ENCODE measurements at places on chromosomes 2 and 18.

- no peak for DNase-seq
These were observed 138.8 kb downstream of the BCL11A start for GRCh38 chr2:60414495-60415138.

- no peak for DNase-seq
These were observed 52.1 kb downstream of the MTCL1 start for GRCh38 chr18:8757396-8757997.

DNA sequence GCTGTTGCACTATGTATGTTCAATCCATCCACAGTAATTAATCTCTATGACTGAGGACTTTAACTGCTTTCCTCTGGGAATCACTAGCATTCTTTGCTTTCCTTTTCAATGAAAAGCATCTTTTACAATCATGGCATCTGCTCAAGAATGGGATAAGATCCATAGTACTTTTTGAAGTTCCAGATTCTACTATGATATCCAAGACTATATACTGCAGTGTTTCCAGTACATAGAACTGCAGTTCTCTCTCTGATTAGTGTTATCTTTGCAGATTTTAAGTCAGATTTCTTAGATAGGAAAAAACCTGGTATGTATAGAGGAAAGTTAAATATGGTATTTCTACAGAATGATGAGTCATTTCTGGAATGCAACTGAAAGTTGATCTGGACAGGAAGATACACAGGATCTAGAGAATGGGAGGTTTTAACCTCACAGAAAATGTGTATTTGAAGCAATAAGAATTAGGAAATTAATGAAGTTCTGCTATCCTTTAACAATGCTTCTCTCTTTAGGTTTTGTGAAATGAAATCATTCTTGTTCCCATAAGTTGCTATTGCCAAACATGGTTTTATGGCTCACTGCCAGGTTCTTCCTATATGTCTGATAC, 670.7 kb downstream of the ERBB4 start:
- DNase-seq = no peak

DNA sequence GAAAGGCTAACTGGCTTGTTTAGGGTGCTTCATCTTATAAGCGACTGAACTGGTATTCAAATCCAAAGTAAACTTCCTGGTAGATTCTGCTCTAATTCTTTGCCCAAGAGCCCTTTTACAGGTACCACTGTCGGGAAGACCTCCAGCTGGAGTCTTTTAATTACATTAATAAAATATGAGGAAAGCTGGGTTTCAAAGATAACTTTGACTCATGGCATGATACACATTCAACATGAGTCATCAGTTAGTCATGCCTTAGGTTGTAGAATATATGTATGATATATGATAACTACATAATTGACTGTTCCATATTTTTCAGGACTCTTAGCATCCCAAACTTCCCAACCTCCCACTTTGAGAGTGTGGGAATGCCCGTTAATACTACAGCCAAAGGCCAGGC, 32.3 kb downstream of the ZCCHC2 start:
- DNase-seq = no peak

DNA sequence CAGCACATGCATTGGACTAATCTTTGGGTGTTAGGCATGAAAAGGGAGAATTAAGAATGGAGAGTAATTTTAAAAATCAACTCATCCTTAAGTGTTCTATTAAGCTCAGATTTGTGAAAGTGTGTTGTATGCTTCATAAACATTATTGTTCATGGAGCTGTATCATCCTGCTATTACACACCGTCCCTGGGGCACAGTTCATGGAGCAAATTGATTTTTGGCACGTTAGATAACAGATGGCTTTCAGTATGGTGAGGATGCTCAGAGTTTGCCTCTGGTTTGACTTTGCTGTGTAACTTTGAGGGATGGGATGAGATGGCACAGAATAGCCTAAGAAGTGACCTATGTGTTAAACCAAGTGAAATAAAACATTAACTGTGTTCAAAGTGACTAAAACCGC, 97.1 kb downstream of the MGAT5 start:
- no peak for DNase-seq

GRCh38 chr18:79511271-79511670, 115.5 kb downstream of the NFATC1 start:
- DNase-seq = no peak

DNA sequence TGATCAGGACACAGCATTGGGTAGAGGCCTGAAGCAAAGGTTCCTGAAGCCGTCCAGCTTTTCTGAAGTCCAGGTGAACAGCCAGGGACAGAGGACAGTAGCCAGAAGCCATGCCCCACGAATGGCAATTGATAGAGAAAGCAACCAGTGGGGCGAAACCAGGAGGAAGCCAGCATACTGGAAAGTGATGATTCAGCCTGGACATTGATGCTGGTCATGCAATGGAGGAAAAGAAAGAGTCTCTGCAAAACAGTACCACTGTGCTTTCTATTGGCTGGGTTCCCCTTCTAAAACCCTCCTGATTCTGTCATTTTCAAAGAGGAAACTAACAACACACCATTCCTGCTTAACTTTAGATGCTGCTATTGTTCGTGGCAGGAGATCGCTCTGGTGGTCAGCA, 221.4 kb upstream of the EPAS1 start:
- DNase-seq = no peak
